ENCODE measurements at places on chromosomes 7 and 10.
A peak's percentile ranks its signal among the peaks of the same experiment; 100 is the strongest.

GRCh38 chr10:98168147-98168546 lies 33.7 kb downstream of the R3HCC1L start:
- DNase-seq, result no peak

DNA sequence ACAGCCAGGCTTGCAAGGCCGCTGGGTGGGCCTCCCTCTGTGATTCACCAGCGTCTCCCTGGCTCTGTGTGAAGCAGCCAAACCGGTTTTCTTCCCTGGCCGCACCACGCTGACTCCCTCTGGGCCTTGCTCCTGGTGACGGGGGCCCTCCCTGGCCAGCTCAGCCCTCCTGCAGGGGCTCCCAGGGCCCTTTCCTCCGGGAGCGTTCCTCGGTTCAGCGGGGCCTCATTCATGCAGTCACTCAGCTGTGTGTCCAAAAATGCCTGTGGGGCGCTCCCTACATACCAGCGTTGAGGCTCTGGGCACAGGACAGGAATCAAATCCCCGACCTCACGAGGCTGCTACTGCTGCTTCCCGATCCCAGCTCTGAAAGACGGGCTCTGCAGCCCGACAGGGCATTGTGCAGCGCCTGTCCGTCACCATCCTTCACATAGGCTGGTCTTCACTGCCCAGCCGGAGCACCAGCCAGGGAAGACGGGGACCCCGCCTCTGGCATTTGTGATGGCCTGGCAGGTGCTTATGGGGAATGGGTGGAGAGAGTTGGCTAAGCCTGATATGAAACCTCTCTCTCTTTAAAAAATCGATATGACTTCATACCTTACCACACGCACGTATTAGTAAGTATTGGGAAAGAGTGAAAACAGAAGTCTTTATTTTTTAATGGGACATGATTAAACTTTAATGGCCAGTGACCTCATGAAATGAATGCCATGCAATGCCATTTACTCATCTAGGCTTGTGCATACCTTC lies 110.0 kb upstream of the SHH start:
- DNase-seq, result no peak

DNA sequence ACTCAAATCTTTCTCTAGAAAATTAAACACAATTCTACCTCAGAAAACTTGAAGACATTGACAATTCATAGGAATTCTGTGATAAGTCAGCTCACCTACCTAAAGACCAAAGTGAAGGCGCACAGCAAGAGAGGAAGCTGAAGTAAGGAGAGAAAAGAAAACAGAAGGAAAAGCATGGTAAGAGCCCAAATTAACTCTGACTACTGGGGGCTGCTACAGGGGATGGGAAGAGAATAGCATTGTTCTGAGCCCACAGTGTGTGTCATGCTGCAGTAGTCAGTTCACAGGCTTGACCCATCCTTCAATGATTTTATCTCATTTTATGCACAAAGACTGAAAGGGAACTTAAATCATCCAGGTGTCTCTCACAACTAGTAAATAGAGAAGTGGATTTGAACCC lies 111.3 kb downstream of the PTEN start:
- DNase-seq, result no peak

DNA sequence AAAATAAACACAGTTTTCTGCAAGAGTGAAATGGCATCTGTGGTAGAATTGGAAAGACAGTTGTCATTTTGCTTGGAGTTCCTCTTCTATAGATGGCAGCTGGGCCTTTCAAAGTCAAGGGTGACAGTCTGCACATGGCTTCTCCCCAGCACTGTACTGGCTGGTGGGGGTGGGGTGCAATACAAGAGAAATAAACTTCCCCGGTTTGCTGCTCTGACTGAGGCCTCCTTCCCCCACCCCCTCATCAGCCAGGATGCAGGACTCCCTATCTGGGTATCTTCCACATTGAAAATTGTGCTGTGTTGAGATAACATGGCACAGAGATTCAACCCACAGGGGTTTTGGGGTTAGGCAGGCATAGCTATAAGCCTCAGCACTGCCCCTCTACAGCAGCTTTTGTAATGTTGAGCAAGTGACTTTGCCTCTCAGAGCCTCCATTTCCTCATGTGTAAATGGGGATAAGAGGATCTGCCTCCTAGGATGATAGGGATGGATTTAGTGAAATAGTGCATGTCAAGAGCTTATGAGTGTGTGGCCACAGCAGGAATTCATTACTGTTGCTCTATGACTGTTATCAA lies 85.8 kb upstream of the WDR11 start:
- no peak for DNase-seq

GRCh38 chr10:22823109-22823508 lies 104.7 kb upstream of the ARMC3 start:
- no peak for DNase-seq

DNA sequence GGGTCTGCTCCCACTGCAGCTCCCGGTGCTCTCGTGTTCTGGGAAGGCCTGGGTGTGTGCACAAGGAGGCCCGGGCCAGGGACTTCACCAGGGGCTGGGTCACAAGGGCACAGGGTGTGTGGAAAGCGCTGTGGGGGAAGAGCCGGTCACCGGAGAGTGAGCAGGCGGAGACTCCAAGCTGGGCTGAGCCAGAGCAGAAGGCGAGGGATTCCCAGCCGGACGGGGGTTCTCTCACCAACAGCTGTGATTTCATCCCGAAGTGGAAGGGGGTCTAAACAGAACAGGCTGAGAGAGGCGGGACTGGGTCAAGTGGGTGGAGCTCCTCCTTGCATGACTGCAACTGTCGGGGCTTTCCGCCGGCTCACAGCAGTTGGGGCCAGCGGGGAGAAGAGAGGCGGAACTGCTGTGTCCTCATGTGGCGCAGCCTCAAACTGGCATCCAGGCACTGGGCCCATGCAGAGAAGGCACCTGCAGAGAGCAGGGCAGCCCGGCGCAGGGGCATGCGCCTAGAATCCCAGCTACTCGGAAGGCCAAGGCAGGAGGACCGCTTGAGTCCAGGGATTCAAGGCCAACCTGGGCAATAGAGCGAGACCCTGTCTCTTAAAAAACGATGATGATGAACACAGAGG lies 7.6 kb upstream of the ORAI2 start:
- no peak for DNase-seq

GRCh38 chr7:24877790-24878311 lies 102.1 kb downstream of the OSBPL3 start:
- no peak for DNase-seq

GRCh38 chr10:547591-548081 lies 141.8 kb downstream of the DIP2C start:
- DNase-seq, result no peak

DNA sequence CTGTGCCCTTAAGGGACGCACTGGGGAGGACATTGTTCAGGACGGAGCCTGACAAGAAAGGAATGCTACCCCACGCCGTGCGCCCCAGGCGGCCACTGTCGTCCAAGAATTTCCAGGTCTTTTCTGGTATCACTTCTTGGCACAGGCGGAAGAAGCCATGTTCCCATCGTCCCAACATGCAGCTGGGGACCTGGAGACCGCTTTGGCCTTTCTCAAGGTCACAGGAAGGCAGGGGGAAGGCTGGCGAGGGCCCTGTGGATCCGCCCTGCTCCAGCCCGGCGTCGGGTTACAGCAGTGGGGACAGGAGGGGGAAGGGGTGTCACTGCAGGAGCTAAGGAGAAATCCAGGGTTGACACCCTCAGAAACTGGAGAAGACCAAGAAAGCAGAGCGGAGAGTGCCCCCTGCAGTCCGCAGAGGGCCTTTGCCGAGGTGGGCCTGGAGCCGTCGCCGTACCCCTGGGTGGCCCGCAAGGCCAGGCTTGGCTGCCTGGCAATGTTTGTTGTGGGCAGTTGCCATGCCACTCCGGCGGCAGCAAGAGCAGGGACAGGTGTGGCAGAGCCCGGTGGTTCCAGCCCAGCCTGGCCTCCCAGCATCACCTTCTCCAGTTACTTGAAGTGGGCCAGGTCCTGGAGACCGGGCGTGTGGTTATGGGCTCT lies 104.1 kb downstream of the LHPP start:
- DNase-seq, result peak; percentile 83

- DNase-seq, result no peak
Measured at GRCh38 chr10:6951732-6952131, 371.7 kb upstream of the PRKCQ start.

DNA sequence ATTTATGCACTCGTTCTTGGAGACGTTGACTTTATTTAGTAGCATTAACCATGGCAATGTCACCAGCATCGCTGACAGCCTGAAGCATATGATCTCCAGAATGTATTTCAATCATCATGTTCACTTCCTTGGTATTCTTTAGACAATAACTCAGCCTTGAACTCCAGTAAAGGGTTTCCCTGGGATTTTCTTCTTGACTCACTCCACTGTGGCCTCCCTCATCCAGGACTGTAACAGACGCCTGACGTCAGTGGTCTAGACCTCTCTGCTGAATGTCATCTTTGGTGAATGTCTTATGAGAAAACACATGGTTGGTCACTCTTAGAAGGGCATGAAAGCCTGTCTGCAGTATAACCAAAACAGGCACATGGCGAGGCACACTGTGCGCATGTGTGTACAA lies 64.4 kb downstream of the EGFR start:
- no peak for DNase-seq

DNA sequence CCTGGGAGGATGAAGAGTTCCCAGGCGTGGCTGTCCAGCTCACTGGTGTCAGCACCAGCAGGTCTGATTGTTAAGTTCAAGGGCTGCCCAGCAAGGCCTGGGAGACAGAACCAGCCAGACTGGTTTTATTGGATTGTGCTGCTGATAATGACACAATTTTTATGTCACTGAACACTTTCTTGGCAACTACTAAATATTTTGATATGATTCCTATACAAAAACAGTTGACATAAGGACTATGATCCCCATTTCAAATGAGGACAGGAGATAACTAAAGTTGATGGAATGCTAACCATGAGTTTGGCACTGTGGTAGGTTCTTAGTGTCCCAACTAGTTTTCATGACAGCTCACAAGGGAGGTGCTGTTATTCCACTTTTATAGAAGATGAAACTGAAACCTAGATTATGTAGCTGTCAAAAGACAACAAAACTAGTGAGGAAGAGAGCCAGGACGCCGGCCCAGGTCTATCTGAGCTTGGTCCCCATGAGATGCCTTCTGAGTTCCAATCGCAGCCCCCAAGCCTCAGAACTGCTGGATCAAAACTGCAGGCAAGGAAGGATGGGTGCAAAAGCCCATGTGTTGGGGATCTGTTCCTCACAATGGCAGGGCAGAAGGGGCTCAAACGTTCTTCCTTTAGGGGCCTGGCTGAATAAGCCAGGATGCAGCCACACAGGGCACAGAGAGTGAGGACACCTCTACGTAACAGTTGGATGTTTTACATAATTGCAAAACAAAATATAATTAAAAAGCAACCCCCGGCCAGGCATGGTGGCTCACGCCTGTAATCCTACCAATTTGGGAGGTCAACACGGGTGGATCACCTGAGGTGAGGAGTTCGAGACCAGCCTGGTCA lies 52.8 kb downstream of the COBL start:
- no peak for DNase-seq
